ENCODE measurements at places on chromosomes 7 and 10. TPM values are rescaled to one million over a fixed set of nuclear protein-coding genes. Genes with fewer than 3 reads are reported as not detected.

The TWIST1 gene
- total RNA-seq = not detected

The SFTPA1 gene
- not detected for total RNA-seq

The TRPV5 gene
- total RNA-seq = not detected

The PLCE1 gene
- not detected for total RNA-seq

The MNX1 gene
- total RNA-seq = not detected

DNA sequence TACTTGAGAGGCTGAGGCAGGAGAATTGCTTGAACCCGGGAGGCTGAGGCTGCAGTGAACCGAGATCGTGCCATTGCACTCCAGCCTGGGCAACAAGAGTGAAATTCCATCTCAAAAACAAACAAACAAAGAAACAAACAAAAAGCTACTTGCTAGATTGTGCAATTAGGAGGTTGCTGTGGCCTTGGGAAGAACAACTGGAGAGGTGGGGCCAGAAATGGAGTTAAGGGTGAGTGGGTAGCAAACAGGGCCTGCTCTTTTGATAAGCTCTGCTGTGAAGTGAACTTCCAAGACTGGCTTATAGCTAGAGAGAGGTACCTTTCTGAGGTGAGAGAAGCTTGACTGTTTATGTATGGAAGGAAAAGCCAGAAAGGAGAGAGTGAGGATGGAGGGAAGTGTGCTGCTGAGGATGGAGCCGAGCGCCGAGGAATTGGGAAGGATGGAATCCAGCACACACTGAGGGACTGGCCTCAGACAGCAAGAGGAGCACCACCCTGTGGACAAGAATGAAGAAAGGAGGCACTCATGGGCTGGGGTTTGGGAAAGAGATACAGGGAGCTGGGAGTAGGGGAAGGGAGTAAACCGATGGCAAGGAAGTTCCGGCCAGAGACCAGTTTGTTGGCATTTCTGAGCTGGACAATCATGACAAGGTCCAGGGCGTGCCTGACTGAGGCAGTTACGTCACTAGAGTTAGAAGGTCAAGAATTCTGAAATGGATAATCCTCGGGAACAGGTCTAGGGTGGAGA, 7.0 kb upstream of the RPEL1 start:
- DNase-seq = no peak

DNA sequence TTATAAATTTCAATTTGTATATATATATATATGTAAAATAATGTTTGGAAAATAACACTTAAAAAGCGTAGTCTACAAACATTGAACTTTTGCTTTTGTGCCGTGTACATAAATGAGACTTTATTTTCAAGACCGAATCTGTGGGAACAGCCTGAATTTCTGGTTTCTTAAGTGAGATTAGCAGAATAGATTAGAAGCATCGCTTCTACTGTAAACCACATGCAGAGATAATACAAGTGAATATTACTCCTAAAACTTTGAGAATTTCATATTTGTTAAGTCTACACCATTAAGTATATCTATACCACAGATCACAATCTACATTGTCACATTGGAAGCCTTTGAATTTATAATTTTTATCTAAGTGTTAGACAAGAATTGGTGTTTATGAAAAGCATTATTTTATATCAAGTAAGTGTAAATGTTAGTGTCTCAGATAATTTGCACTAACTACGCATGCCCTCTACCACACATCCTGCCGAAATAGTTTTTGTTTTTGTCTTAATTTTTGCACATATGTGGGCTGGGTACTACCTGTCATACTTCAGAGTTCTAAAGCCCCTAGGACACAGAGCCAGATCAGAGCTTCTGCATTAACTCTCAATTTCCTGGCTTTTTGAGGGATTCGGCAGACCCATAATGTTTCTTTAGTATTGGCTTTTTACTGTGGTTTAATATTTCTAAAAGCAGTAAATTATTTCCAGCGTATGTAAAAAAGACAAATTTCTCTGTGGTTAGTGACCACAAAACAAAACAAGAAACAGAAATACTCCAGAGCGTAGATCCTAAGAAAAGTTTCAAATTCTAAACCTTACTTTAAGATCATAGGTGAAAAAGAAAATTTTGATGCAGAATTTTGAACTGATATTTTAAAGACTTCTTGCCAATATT, 20.0 kb downstream of the TWIST1 start:
- DNase-seq = no peak

DNA sequence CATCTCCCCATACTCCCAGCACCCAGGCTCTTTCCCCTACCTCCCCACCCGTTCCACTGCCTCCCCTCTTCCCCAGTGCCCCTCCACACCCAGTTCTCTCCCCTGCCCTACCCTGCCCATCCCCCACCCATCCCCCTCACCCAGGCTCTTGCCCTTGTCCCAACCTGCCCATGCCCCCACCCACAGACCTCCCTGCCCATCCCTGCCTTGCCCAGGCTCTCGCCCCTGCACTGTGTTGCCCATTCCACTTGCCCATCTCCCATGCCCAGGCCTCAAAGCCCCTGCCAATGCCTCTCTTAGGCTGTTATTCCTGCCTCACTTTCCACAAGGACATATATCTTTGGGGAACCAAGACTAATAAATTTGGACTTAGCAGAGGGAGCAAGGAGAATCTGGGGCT, 262.6 kb upstream of the CXCL12 start:
- DNase-seq = no peak

DNA sequence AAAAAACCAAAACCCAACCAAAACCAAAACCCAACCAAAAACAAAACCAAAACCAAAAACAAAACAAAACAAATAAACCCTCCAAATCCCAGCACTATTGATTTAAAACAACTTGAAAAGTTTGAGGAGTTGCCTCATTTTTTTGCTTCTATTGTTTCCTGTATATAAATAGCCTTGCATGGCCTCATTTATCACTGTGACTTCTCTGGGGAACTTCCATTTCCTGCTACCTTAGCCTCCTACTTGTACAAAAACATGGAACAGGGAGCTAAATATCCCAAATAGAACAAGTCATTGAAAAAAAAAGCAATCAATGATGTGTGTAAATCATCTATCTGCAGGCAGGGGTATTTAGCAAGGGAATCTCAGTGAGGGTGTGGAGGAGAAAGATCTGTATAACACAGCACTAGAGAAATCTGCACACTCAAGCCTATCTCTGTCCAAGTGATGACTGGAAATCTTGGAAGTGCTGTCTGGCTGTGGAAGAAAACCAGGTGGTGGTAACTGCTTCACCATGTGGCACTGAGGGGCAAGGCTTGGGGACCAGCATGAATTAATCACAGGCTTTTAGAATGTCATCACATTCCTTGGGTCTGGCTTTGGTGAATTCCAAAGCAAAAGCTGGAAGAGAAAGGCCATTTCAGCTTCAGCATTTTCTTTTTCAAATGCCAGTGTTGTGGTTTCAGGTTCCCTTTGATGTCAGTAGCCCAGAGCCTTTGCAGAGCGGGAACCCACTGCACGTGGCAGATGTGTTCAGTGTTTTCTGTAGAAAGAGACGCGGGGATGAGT, 349.5 kb upstream of the ZNF32 start:
- DNase-seq = no peak

DNA sequence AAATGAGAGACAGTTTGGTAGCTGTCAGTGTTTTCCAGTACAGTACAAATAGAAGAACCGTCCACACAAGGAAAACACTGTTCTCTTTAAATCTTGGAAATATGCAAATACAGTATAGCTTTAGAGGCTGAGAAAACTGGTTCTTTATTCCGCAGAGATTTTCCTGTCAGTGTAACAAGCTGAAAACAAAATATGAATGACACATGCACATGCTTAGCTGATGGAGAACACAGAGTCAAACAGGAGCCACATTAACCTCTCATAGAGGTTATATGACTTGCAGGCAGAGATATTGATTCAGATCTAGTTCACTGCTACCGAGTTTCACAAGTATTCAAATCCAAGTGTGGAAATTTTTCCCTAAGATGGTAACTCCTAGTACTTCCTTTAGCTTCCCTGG, 135.2 kb upstream of the C1QL3 start:
- no peak for DNase-seq

GRCh38 chr7:32255036-32255435, 184.8 kb upstream of the PDE1C start:
- DNase-seq = no peak

DNA sequence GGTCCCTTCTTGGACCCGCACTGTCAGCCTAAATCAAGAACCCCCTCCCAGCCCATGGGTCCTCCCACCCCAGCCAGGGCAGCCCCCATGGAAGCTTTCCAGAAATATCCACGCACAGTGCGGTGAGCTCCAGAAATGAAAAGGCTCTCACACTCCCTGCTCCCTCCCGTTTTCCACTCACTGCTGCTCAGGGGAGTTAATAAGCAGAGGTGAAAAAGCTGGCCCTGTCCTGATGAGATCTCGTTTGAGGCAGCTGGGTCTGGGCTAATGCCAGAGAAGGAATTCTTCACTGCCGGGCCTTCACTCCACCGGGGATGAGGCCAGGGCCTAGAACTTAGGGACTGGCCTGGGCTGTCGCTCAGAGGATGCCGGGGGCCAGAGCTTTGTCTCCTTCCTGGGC, 102.2 kb downstream of the ZMIZ1 start:
- no peak for DNase-seq

- no peak for DNase-seq
These were observed 729 bp downstream of the HOGA1 start for GRCh38 chr10:97584798-97585438.

- DNase-seq = no peak
These were observed 39.0 kb upstream of the SLC39A12 start for GRCh38 chr10:17912754-17913153.

DNA sequence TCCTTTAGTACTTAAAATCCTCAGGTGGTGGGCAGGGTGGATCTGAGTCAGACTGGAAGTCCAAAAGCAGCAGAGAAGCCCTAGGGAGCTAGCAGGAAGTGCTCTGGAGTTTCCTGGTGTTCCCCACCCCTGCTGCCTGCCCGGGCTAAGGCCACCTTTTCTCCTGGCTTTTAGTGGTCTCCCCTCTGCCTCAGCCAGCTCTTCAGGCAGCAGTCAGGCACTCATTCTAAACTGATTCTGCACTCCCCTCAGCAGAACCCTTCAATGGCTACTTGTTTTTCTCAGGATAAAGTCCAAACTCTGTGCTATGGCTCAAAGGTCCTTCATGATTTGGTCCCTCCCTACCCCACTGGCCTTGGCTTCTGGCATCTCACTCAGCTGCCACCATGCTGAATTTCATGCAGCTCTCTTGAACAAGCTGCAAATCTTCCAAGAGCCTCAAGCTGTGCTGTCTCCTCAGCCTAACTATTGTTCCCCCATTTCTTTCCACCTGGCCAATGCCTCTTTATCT, 28.9 kb upstream of the DNMBP start:
- DNase-seq = no peak

Data from activated naive CD8-positive, alpha-beta T cell treated with anti-CD3 and anti-CD28 coated beads for 36 hours (primary cell).